ENCODE measurements at places on chromosomes 6 and 20.

- no peak for DNase-seq
Measured at GRCh38 chr6:127219869-127220268, 46.8 kb upstream of the RNF146 start.

DNA sequence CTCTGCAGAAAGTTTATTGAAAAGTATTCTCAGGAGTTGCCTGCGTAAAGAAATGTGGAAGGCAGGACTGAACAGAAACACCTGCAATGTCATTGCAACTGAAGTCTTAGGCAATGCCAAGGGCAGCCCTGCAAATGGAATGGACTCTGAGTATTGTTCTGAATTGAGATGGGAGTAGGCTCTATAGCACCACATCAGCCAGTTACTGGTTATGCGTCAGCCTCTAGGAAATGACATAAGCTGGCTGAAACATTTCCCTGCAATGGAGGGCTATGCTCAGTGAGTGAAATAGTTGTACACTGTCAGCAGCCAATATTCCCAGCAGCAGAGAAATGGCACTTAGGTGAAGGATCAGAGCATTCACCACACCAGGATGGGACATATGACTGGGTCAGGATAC, 13.8 kb upstream of the GJE1 start:
- no peak for DNase-seq

- DNase-seq, result no peak
Measured at GRCh38 chr20:63316502-63316921, 23.5 kb downstream of the COL20A1 start.

DNA sequence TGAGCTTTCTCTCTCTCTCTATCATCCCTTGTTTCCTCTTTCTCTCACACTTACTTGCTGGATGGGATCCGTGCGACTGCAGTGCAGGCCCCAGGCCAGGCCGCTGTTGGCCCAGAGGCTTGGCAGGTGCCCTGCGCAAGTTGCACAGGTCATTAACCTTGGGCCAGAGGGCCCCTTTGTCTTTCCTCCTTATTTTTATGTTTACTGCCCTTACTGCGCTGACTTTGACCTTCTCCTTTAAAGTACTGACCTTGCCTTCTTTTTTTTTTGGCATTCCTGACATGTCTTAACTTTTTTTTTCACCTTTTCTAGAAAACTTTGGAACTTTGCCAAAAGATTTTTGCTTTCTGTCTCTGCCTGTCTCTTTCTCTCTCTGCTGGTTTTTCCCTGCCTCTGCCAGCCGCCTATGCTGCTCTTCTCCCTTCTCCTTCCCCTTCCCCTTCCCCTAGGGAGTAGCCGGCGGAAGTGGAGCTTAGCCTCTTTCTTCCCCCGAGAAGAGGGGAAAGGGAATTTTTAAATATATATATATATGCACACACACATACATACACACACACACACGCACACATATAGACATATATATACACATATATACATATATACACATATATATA, 59.6 kb upstream of the CDH4 start:
- DNase-seq, result no peak

DNA sequence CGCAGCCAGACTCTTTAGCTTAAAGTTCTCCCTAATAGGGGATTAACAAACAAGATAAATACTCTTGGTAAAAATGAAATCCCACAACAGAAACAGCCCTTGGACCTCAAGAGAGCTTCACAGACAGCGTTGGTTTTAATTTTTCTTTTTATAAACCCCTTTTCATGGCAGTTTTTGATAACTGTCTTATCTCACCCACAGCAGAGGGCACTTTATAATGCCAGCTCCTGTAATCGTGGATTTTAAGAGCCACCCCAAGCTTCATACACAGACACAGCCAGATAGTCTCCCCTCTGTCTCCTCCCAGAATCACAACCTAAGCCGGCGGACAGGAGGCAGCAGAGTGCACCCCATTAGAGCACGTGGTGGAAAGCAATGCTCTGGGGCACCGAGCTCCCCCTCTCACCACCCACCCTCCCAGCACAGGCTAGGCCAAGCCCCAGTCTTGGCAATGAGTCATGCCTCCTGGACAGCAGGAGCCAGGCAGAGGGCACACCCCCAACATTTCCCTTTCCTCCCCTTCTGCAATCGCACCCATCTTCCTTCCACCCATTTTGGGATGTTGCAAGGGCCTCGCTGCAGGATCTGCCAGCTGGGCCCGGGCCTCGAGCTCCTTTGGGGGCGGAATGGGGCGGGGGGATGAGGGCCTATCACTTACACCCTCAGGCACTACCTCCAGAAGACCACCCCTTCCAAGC, 2.4 kb downstream of the JAG1 start:
- no peak for DNase-seq

DNA sequence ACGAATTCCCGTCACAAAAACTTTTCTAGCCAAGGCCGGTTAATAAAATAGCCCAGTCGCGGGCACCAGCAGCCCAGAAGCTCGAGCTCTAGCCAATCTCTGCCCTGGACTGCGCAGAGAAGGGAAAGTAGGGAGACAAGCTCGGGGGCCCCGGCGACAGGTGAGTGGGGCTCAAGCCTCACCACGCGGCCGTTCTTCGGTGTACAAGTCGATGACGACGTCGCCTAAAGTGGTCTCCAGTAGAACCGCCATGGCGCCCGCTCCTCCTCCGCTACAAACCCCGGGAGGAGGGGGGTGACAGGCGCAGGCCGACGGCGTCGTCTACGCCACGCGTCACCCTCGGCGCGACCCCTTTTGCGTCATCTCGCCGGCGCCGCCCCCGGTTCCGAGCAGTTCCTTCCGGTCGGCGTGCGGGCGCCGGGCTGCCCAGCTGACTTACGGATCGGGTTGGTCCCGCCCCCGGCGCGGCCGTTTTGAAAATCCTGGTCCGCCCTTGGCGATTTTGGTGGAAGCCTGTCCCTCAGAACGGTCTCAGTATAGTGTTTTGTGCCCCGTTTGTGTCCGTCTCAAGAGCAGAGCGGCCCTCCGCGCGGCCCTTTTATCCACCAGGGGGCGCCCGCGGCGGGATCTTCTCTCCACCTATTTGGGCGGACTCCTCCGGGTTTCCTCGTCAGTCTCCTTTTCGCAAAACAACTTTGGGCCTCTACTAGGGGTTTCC, at the start of gene PPIL4:
Gene PPIL4 (minus strand): TSS at position 290 of the 718 bp plus-strand sequence. CDS start 38 bp downstream, at position 252.
- DNase-seq, result peak; percentile 67

DNA sequence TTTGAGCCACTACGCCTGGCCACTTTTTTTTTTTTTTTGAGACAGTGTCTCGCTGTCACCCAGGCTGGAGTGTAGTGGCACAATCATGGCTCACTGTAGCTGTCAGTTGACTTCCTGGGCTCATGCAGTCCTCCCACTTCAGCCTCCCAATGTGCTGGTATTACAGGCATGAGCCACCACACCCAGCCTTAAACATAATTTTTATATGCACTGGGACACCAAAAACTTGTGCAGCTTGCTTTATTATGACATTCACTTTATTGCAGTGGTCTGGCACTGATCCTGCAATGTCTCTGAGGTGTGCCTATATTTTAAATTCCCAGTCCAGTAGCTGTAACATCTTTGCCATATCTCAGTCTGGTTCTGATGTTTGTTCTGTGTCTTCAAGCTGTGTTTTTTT, 34.7 kb downstream of the KAT14 start:
- DNase-seq, result no peak

- DNase-seq, result no peak
Measured at GRCh38 chr20:32982617-32983458, 21.4 kb downstream of the SUN5 start.

GRCh38 chr20:62797671-62798532, 1.6 kb downstream of the MRGBP start:
- no peak for DNase-seq

- DNase-seq, result no peak
Measured at GRCh38 chr6:121426686-121427085, 8.8 kb upstream of the GJA1 start.

DNA sequence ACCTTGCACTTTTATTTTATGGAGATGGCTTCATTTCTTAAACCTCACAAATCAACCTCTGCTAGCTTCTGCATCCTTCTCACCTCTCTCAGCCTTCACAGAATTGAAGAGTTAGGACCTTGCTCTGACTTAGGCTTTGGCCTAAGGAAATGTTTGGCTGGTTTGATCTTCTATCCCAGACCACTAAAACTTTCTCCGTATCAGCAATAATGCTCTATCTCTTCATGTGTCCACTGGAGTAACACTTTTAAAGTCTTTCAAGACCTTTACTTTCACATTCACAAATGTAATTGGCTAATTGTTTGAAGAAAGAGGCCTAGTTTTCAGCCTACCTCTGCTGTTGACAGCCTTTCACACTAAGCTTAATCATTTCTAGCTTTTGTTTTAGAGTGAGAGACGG, 212.9 kb downstream of the TTLL2 start:
- DNase-seq, result no peak
